ENCODE measurements at places on chromosomes 3 and 15. TPM values are rescaled to one million over a fixed set of nuclear protein-coding genes. Genes with fewer than 3 reads are reported as not detected.

HACD3 gene
- 93.1 TPM for total RNA-seq

LTK gene
- not detected for total RNA-seq

MUSTN1 gene
- total RNA-seq: not detected

C2CD4B gene
- total RNA-seq: 96.0 TPM

CPEB1 gene
- total RNA-seq: not detected

MEX3B gene
- 11.6 TPM for total RNA-seq

CIB2 gene
- 2.5 TPM for total RNA-seq

- no peak for DNase-seq
These were observed 730.7 kb downstream of the SQOR start for GRCh38 chr15:46365572-46365971.

- DNase-seq: peak; percentile 34
These were observed 2.2 kb downstream of the ZIC1 start for GRCh38 chr3:147411238-147411814.

GRCh38 chr15:100335335-100335999 is 6.3 kb downstream of the ADAMTS17 start:
- no peak for DNase-seq

DNA sequence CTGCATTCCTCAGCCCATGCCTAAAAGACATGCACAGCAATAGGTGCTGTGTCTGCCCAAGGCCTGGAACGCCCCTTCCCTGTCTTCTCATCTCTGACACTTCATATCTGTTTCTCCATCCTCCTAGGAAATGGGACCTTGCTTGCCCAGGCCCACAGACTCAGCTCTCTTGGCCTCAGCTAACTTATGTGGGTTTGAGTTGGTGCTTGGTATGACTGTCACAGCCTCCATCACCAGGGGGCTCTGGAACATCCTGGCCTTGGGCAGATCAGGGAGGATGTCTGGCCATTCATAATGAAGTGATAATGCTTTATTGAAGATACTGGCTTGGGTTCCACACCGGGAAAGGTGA is 156.7 kb upstream of the SMAD3 start:
- no peak for DNase-seq

DNA sequence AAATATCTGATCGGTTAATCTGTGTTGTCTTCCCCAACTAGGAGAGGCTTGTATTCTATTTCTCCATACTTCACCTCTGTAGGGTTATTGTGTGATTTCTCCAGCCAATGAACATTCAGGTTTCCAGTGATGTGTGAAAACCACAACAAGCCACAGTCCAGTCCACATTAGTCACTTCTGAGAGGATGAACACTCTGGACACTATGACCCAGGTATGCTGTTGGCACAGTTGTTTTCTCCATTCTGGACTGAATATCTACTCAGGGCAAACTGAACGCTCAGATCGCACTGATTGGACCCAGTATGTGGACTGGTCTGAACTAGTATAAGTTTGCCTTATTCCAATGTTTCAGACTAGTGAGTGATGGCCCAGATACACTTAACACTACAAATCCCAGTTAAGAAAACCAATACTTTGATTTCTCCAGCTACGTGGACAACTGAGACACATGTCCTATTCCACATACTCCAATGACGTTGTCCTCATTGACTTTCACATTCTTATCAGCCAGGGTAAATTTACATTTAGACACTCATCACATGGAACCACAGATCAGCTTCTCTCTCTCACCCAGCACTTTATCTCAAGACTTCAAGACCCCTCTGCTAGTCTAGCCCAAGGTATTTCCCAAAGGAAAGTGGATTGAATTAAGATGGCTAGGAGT is 587.4 kb upstream of the SGO1 start:
- no peak for DNase-seq

GRCh38 chr3:112675943-112676535 is 35.1 kb upstream of the CCDC80 start:
- no peak for DNase-seq

GRCh38 chr15:48119277-48119676 is 1.5 kb upstream of the SLC24A5 start:
- no peak for DNase-seq

GRCh38 chr3:123941121-123941520 is 19.9 kb downstream of the CCDC14 start:
- peak; percentile 1 for DNase-seq

DNA sequence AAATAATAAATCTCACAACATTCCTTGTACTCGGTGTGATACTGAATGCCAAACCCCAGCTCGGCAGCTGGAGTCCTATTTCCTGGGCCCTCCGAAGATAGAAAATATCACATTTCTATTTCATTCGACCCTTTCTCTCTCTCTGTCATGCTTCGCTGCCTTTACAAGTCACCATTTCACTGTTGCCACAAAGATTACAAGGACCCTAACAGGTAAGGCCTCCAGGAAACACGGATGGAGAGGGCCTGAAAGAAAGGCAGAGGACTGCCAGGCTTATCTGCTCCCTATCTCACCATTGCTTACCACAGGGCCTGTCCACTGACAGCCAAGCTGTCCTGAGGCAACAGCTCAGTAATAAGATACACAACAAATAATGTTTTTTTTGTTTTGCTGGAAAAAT is 376.5 kb downstream of the MECOM start:
- no peak for DNase-seq

- DNase-seq: no peak
These were observed 29.8 kb downstream of the CCR3 start for GRCh38 chr3:46272028-46272451.

DNA sequence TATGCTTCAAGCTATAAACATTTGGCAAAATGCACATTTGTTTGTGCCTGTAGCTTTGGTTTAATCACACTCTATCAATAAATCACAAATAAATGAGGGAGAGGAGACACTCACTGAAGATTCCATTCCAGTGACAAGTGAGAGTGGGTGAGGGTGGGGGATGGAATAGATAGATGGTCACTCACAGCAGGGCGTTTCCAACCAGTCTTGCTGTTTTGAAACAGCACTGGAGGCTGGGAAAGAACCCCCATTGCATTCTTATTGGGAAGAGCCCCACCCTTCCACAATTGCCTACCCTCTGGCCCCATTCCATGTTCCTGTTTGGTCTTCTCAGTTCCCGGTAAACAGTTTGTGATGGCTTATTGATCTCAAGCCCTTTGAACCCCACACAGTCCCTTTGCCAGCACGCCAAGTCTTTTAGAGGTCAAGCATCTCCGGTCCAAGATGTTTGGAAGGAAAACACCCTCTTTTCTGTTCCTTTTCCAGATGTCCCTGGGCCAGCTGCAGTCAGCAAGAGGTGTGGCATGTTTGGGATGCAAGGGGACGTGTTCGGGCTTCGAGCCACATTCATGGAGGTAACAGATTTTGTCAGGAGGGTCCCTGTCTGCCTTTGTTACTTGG is 30.7 kb downstream of the LMCD1 start:
- DNase-seq: no peak

DNA sequence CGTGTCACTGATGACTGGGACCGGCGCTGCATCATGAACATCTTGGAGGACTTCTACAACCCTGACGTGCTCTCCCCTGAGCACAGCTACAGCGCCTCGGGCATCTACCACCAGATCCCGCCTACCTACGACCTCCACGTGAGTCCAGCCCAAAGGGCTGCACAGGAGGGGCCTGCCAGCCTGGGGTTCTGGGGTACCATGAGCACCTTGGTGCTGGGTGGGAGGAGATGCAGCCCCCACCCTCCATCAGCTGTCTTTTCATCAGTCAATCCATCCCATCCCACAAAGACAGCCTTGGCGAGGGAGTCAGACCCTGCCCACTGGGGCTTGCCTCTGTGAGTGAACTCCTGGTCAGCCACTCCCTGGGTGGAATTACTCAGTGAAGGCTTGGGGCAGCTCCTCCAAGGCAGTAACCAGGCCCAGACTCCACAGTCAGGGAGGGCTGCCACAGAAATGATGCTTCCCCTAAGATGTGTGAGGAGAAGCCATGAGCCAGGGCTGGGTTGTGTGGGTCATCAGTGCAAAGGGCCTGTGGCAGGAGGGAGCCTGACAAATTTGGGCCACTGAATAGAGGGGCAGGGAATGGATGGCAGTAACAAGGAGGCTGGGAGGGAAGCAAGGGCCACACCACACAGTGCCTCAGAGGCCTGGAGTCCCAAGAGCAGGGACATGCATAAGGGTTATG is 47.9 kb downstream of the SEMA3G start:
- DNase-seq: no peak

DNA sequence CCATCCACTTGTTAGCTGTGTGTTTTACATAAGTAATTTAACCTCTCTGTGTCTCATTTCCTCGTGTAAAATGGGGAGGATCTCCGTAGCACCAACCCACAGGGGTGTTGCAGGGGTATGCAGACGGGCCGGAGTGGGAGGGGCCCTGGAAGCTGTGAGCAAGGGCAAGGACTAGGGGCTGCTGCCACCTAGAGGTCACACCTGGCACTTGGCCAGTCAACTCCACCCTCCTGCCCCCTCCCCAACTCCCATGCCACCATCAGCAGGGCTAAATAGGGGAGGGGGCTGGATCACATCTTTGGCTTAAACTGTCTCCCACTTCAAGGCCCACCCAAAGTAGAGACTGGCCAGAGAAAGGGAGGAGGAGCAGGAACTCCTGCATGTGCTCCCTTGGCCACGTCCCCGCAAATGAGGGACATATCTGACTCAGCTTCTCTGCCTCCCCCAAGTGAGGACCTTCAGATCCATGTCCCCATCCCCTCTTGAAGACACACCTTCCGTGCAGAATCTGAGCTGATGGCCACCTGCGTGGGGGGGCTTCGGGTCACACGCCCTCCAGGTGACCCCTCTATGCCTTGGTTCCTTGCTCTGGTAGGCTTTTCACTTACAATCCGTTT is 2.6 kb downstream of the CCDC9B start:
- DNase-seq: peak; percentile 88

DNA sequence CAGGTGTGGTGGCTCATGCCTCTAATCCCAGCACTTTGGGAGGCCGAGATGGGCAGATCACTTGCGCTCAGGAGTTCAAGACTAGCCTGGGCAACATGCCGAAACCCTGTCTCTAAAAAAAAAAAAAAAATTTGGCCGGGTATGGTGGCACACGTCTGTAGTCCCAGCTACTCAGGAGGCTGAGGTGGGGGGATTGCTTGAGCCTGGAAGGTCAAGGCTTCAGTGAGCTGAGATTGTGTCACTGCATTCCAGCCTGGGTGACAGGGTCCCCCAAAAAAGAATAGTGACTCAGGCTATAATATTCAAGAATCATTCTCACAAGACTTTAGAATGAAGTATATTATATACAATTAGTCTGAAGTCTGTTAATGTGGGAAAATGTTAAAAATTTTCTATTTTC is 70.5 kb upstream of the PLXND1 start:
- no peak for DNase-seq

DNA sequence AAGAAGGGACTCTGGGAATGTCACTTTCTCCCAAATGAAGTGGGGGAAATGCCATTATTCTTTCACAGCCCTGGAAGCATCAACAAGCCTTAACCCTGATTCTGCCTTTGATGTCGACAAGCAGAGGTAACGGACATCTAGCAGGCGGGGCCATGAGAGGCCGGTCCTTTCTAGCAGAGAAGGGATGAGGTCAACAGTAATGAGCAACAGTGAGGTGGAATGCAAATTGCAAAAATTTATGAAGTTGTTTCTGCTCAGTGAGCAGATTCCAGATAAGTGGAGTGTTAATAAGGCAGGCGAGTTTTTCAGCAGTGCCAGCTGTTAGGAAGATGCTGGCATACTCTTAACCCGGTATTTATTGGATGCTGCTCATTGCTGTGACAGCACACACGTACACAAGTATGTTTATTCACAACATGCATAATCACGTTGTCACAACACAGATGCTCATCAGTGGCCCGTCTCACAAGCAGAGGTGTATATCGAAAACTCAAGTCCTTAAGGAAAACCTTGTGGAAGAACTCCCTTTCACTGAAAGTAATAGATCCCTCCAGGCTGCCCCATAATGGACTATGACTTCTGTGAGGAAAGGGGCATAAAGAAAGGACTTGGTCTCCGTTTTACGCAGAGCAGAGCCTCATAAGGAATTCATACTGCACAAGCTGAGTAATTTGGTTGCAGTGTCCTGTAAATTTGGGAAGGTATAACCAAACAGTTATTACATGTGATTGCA is 329.0 kb downstream of the IGSF11 start:
- DNase-seq: no peak

DNA sequence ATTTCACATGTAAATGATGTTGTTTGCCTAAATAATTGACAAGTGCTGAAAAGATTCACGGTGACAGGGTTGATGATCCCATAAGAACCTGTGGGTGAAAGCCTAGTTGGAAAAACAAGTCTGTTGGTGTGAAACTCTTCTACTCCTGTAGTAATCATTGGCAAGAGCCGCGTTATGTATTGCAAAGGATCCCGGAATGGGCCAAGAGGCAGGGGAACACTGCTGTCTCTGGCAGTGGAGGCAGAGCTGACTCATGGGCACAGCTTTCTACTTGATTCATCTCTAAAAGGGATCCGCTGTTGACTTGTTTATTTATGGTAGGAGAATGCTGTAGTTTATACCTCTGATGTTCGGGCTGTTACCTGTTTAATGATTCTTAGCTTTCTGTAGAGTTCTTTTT is 63.1 kb downstream of the MAP6D1 start:
- DNase-seq: no peak

DNA sequence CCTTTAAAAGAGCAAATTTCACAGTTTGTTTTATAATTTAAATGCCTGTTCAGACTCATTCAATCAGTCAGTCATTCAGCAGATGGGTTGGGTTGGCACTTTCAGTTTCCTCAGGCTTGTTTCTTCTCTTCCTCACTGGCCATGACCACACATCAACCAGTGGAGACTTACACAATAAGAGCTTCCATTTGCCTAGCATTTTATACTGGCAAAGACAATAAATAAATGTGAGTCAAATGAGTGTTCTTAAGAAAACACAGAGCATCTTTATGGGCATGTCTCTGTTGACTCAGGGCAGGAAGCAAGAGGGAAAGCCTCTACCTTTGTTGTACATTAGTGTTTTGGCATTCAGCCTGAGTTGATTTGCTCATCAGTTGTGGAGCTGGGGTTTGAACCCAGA is 122.6 kb downstream of the EPHB1 start:
- no peak for DNase-seq

- DNase-seq: no peak
These were observed 72.1 kb downstream of the RSL24D1 start for GRCh38 chr15:55124616-55125015.

GRCh38 chr15:96261575-96262034 is 68.9 kb upstream of the NR2F2 start:
- DNase-seq: no peak

DNA sequence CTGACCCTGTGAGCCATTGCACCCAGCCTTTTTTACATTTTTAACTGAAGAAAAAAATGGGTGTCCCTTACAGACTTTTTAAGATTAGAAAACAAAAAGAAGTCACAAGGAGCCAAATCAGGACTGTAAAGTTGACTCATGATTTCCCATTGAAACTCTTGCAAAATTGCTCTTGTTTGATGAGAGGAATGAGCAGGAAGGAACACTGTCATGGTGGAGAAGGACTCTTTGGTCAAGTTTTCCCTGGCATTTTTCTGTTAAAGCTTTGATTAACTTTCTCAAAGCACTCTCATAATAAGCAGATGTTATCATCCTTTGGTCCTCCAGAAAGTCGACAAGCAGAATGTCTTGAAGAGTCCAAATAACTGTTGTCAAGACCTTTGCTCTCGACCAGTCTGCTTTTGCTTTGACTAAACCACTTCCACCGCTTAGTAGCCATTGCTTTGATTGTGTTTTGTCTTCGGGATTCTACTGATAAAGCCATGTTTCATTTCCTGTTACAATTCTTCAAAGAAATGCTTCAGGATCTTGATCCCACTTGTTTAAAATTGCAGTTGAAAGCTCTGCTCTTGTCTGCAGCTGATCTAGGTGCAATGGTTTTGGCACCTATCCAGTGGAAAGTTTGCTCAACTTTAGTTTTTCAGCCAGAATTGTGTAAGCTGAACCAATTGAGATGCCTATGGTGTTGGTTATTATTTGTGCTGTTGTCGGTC is 369.4 kb downstream of the MAGI1 start:
- peak; percentile 31 for DNase-seq

- peak; percentile 26 for DNase-seq
These were observed 21.7 kb downstream of the XXYLT1 start for GRCh38 chr3:195249057-195249770.

Measured in dermis blood vessel endothelial cell (primary cell).